T1000 (cell line): ENCODE measurements at places on chromosomes 3 and 15.

GRCh38 chr15:92845126-92845508 lies 55.0 kb upstream of the CHD2 start:
- DNase-seq = no peak

GRCh38 chr3:189566550-189567130 lies 64.5 kb upstream of the TP63 start:
- no peak for DNase-seq

- no peak for DNase-seq
These were observed 47.4 kb upstream of the MKRN3 start for GRCh38 chr15:23518104-23518503.

GRCh38 chr3:100737334-100737733 lies 28.0 kb downstream of the TFG start:
- DNase-seq = no peak

DNA sequence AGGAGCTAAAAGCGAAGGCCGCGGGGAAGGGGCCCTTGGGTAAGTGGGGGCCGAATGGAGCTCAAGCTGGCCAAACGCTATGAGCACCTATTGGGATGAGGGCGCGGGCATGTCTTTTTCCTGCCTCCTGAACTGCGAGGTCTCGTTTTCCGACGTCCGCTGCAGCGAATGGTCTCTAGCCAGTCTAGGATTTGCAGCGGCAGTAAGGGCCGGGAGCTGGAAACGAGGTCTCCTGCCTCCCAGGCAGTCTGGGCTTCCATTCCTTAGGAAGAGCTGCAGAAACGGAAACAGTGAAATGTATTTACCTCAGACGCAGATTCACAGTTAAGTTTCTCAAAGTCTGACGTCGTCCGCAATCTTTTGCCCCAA lies 517 bp downstream of the TMA7 start:
- DNase-seq = no peak

DNA sequence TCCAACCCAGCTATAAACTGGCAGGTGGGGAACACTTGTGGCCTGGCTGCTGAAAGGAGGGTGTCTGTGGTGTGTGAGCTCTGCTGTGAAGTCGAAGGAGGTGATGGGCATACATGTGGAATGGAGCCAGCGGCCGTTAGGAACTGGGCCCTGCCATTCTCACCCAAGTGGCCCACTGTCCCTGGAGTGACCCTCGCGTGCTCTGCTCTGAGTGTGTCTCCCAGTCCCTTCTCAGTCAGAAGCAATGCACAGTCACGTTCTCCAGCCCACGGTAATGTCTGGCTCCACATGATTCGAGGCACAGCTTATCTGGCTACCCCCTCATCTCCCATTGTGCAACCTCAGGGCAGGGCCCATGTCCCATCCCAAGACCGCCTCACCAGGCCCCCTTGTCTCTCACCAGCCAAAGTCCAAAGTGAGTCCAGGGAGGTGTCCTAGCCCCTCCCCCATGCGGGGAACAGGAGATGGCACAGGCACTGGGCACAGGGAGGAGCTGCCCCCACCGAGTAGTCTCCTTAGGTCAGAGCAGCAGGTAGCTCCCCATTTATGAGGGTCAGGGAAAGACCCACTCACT lies 62.9 kb downstream of the ZNF445 start:
- no peak for DNase-seq

- no peak for DNase-seq
These were observed 22.4 kb downstream of the ARL8B start for GRCh38 chr3:5144316-5144994.

DNA sequence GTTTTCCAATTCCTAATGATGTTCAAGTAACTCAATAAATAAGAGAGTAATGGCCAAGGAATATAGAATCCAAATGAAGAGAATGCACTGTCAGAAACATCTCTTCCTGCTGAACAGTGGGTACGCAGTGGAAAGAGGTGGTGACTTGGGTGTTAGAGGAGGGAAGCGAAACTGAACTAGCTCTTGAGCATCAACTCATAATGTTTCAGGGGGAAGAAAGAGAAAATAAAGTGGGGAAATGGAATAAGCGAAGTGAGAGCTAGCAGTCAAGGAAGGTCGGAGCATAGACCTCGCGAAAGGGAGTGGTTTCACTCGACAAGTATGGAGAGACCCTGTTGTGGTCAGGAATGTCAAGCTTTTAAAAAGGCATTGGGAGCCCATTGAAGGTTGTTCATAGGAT lies 309.5 kb downstream of the GAP43 start:
- no peak for DNase-seq

- DNase-seq = no peak
These were observed 177.8 kb downstream of the MBNL1 start for GRCh38 chr3:152446495-152446894.

- no peak for DNase-seq
These were observed 22.5 kb downstream of the LRTM1 start for GRCh38 chr3:54905261-54905888.

DNA sequence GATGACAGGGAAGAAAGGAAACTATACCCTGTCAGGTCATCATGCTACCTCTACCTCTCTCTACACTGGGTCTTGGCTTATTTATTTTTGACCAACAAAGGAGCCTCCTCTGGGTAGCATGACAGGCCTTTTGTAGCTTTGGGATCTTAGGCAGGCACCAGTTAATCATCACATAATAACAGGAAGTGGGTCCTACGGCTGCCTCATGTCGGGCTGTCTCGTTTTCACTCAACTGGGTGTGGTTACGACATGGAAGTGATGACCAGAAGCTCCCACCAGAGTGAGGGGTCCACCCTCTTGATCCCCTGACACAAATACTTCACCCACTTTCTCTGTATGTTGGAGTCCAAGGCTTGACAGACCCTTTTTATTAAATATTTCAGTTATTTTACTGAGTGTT lies 105.3 kb downstream of the CD47 start:
- DNase-seq = no peak

- no peak for DNase-seq
These were observed 379.5 kb downstream of the CTNNB1 start for GRCh38 chr3:41578798-41579197.

DNA sequence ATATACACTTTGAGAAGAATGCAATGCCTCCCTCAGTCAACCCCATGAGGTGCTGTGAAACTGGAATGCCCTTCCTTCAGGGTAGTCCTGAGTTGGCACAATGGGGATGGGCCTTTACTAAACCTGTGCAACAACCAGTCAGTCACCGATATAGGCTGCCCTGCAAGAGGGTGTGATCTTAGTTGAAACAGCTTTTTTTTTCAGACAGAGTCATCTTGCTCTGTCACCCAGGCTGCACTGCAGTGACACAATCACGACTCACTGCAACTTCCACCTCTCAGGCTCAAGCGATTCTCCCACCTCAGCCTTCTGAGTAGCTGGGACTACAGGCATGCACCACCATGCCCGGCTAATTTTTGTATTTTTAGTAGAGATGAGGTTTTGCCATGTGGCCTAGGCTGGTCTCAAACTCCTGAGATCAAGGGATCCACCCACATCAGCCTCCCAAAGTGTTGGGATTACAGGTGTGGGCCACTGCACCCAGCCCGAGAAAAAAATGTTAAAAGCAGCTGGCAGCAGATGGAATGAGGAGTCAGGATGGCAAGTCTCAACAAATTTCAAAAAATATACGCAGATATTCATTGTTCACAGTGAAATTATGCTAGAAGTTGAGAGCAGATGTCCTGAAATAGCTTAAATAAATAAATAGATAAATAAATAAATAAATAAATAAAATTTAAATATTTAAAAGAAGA lies 31.8 kb downstream of the MYO5A start:
- peak; percentile 33 for DNase-seq

DNA sequence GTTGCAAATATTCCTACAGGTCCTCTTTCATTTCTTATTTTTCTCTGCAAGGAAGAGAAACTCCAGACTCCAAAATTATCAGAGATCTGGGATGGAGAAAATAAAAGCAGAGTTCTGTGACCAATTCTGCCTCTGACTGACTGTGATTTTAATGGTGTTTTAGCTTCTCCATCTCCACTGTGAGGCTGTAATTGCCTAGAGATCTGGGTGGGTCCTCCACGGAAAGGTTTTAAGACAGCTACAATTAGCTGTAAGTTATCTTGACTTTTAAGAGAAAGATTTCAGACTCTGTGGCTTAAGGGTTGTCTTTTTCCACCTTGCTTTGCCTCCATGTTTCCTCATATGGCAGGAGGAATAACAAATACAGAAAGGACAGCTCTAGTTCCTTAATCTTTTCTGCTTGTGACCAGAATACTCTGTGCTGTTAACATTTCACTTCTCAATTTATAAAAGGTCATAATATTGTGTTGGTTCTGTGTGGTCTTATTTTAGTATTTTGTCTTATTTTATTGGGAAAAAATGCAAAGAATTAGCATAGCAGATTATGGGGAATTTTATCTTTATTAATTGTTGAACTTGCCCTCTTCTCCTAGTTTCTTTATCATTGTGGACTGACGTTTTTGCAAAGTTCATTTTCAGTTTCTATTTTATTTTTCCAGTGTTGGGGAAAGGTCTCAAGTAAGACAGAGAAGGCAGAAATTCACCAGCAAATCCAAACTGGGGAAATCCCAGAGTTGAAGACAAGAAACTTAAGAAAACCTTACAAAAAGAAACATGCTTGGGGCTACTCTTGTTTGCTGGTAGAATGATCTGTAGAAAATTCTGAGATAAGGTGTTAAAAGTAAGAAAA lies 157.9 kb downstream of the RAP2B start:
- DNase-seq = no peak

DNA sequence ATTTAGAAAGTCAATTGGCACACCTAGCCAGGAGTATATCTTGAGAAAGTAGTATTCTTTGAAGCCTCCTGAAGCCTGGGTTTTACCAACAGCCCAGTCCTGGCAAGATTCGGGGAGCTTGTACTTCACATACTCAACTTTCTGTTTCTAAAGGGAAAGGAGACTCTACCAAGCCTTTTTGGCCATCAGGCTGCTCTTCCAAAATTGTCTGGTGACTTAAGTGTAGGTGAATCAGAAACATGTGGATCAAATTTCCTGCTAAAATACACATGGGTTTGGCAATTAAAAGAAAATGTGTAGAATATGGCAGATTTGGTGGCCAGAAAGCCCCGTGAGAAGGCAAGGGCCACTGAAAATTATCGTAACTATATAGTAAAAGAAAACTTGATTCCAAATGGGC lies 15.9 kb upstream of the GREM1 start:
- no peak for DNase-seq

DNA sequence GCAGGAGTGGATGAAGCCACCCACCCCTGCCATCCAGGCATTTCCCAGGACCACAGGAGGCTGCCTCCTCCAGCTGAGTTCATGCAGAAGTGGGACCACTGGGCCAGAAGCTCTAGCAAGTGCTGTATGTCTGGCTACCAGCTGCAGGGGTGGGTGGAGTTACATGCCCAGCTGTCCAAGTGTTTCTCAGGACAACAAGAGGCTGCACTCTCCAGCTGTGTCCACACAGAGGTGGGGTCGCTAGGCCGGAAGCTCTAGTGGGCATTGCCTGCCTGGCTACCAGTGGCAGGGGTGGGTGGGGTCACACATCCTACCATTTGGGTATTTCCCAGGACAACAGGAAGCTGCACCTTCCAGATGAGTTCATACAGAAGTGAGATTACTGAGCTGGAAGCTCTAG lies 234.0 kb upstream of the PPP2R3A start:
- no peak for DNase-seq
